ENCODE measurements at places on chromosomes 2 and 18.

- DNase-seq = no peak
Measured at GRCh38 chr18:22848615-22849014, 84.5 kb upstream of the RBBP8 start.

DNA sequence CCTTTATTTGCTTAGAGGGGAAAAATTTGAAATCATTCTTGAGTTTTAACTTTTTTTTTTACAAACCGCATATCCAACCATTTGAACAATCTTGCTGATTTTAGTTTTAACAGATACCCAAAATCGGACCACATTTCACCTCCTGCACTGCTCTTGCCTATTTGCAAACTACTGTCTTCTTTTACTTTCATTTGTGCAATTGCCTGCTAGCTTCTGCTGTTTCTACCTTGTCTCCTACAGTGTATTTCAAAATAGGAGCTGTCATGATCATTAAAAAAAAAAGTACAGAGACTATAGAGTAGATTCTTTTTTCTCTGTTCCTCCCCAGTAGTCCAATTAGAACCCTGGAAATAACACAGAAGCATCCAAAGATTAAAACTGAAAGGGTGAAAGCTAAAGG lies 1081.2 kb downstream of the SOCS6 start:
- no peak for DNase-seq

GRCh38 chr2:71898851-71899681 lies 248.6 kb downstream of the CYP26B1 start:
- no peak for DNase-seq

GRCh38 chr2:196592911-196593881 lies 46.3 kb upstream of the CCDC150 start:
- no peak for DNase-seq

GRCh38 chr2:88919087-88919738 lies 227.7 kb downstream of the RPIA start:
- no peak for DNase-seq

GRCh38 chr18:59067873-59068272 lies 71.8 kb upstream of the SEC11C start:
- DNase-seq = no peak

- DNase-seq = no peak
Measured at GRCh38 chr2:224111576-224111975, 72.5 kb upstream of the SERPINE2 start.

DNA sequence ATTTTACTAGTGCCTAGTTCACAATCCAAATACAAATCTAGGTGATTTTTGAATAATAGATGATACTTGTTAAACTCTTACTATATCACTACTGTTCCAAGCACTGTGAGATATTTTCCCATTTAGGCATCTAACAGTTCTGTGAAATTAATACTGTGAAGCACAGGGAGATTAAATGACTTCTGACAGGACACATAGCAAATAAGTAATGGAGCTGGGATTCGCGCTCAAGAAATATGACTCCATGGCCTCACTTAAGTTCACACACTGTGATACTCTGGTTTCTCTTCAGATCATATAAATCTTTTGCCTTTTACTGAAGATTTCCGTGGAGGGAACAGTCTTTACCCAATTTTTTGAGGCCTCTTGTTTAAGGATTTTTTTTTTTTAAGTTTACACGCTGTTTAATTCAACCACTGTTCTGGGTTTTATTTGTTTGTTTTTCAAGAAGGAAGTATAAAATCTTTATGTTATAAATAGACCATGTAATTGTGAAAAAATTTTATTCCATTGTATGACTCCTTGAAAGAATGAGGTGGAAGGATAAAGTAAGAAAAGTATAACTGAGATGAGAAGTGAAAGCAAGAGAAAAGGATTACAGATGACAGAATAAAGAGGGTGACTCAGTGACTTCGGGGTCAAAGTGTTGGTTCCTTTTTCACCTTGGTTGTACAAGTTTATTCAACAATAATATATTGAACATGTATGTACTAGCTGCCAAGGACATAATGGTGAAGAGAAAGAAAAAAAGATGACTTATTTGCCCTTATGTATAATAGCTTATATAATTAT lies 30.2 kb downstream of the RBM45 start:
- no peak for DNase-seq

DNA sequence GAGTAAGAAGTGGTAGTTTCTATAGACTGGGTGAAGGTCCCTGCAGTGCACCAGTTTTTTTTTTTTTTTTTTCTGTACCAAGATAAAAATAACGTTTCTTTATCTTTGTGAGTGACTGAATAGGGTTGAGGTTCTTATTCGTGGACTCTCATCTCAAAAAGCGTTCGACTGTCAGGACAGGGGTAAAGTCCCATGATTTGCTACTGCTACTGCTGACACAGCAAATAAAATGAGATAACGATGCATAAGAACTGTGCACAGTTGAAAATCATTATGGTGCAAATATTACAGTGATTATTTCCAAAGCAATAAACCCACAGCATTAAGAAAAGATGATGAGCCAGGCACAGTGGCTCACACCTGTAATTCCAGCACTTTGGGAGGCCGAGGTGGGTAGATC lies 482.0 kb upstream of the CHST9 start:
- DNase-seq = no peak

DNA sequence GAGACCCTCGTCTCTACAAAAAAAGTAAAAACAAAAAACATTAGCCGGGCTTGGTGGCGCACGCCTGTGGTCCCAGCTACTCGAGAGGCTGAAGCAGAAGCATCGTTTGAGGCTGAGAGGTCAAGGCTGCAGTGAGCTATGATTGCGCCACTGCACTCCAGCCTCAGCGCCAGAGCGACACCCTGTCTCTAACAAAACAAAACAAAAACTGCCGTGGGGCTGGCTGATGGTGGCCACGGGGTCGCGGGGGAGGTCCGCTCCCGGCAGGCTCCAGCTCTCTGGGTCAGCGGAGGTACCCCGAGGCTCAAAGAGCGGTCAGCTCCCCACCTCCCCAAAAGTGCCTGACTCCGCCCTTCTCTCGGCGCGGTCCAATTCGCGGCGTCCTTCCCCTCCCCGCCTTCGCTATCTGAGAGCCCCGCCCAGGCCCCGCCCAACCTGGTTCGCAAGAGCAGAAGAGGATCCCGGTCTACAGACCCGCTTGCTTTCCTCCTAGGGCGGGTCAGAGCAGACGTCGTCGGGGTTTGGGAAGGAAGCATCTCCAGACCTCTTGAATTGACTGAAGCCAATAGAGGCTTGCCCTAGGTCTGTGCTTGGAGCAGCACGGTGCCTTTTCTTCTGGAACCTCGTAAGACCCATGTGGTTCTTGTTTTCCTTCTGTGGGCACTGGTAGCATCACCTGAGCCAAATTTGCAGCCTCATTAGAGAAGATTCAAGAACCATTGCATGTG lies 7.8 kb downstream of the RAX start:
- no peak for DNase-seq

DNA sequence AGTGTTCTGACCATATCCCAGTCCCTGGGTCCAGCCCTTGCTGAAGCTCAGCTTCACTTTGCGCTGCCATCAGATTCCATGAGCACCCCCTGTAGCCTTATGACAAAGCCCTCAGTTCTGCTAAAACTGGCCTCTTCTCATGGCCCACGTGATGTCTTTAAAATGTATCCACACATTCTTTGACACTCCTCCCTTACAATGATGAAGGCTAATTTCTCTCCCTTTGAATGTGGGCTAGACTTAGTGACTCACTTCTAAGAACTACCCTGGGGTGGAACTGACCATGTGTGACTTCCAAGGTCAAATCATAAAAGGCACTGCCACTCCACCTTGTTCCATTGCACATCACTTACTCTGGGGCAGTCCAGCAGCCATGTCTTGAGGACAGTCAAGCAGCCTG lies 45.4 kb upstream of the GORASP2 start:
- no peak for DNase-seq

- DNase-seq = no peak
Measured at GRCh38 chr18:69518989-69519388, 118.3 kb downstream of the DOK6 start.

GRCh38 chr18:55539240-55539639 lies 48.8 kb downstream of the TCF4 start:
- peak; percentile 35 for DNase-seq

DNA sequence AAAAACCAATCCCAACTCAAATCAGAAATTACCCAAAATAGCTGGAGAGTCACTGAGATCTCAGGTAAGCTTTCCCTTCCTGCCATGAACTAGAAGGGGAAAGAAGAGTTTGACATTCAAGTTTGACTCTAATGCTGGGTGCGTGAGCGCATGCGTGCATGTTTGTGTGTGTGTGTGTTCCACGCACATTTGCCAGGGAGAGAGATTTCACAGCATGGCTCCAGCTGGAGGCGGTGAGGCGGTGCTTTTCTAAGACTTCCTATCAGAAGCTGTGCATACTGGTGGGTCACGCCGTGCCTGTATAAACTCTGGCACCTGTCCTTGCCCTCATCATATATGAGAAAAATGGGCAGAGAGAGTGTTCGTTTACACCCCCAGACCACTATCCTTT lies 116.2 kb downstream of the MSH2 start:
- DNase-seq = no peak

GRCh38 chr2:21372654-21373053 lies 248.9 kb downstream of the TDRD15 start:
- no peak for DNase-seq

DNA sequence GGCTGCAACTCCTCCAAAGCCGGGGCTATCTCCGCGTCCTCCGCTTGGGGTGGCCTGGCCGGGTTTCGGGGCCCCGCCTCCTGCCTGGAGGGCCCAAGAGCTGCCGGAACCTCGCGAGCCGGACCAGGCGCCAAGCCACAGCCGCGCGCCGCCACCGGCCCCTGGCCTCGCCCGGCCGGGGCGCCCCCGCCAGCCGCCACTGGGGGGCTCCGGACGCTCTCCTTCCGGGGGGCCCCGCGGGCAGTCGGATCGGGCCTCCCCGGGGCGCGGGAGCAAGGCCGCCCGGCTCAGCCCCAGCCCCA lies 17.4 kb upstream of the HAAO start:
- DNase-seq = no peak

DNA sequence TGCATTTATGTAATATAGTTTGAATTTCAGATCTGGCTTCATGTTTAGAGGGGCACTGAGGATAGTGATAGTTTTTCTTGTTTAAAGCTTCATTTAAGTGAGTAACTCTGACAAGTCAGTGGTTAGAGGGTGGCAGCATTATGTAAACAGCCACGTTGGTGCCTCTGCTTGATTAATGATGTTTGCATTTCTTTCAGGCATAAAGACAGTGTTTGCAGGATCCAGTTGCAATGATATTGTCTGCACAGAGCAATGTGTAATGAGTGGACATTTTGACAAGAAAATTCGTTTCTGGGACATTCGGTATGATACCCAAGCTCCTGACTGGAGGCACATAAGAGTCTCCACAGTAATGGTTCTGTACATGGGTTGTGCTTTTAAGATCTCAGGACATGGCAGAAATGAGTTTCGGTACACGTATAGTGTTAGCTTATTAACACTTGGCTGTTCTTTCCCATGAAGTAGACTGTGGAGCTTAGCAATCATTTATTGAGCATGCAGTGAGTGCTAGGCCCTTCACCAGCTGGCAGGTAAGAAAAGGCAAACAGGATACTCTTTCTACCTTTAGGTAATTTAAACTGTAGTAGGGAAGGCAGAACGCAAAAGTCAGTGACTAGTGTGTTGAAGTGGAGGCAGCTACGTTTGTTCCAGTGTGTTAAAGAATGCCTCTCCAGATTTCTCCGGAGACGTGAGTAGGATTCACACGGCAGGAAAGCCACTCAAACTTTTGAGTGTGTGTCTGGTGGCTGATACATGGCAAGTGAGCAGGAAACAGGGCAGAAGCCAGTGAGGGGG lies 17.4 kb upstream of the SAG start:
- DNase-seq = no peak
